ENCODE measurements at places on chromosomes 13 and 19.

- DNase-seq: no peak
Observed at GRCh38 chr13:98401934-98402333, 175.0 kb downstream of the STK24 start.

GRCh38 chr13:100875392-100876043, 200.9 kb upstream of the TMTC4 start:
- DNase-seq: no peak

- DNase-seq: no peak
Observed at GRCh38 chr13:45206340-45206739, 5.5 kb upstream of the KCTD4 start.

- DNase-seq: no peak
Observed at GRCh38 chr13:96795670-96796069, 198.6 kb downstream of the OXGR1 start.

GRCh38 chr19:21454901-21455300, 50.5 kb upstream of the ZNF429 start:
- no peak for DNase-seq

- DNase-seq: peak; percentile 62
Observed at GRCh38 chr19:10431943-10432735, 11.8 kb downstream of the PDE4A start.

GRCh38 chr13:76868371-76868770, 17.8 kb downstream of the KCTD12 start:
- DNase-seq: no peak

DNA sequence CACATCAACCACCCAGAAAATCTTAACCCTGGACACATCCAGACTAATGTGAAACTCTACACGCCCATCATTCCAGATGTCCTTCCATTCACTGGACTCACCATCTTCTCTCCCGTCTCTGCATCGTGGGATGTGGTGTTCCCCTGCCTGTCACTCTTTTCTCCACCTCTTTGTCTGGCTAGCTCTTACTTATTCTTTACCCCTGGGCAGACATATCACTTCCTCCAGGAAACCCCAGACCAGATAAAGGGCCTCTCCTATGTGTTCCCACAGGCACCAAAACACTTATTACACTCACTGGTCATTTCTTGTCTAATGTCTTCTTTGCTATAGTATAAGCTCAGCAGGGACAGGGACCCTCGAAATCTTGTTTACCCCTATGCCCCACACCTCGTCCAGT, 109.3 kb upstream of the IPO5 start:
- DNase-seq: no peak

GRCh38 chr19:47391510-47392223, 27.7 kb downstream of the MEIS3 start:
- peak; percentile 66 for DNase-seq

DNA sequence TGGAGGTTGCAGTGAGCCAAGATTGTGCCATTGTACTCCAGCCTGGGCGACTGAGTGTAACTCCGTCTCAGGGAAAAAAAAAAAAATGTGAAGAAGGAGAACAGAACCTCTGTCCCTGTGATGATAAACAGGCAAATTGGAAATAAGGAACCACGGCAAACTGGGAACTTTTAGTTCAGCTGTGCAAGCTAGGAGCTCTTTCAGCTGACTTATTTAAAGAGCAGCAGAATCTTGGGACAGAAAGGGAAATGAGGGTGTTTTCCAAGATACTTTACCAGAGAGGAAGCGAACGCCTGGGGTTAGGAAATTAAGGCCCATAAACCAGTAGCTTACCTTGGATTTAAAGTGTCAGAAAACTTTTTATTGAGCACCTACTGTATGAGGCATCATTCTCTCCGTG, 3.0 kb upstream of the UPF1 start:
- DNase-seq: no peak

- DNase-seq: no peak
Observed at GRCh38 chr19:58394821-58395219, 636 bp upstream of the RNF225 start.

DNA sequence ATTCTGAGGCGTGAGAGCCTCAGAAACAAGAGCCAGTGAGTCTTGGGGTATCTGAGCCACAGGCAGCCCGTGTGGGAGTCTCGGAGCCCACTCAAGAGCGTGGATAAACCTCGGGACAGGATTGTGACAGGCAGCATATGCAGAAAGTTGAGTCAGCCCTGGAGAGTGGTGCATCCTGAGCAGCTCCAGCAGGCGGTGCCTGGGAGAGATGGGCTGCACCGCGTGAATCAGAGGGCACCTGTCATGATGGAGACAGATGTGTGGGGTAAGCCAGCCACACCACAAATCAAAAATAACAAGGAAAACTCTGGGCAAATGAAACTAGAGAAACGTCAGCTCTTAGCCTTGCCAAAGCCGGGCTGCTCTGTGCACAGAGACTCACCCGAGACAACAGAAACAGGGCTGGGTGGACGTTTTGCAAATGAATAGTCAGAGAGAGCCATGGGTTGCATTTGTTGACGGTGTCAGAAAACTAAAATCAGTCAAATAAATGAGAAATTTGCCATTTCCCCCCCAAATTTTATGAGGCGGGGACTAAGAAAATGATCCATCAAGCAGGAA, 30.0 kb upstream of the POP4 start:
- DNase-seq: no peak

- DNase-seq: no peak
Observed at GRCh38 chr13:23687614-23688013, 117.4 kb downstream of the TNFRSF19 start.

DNA sequence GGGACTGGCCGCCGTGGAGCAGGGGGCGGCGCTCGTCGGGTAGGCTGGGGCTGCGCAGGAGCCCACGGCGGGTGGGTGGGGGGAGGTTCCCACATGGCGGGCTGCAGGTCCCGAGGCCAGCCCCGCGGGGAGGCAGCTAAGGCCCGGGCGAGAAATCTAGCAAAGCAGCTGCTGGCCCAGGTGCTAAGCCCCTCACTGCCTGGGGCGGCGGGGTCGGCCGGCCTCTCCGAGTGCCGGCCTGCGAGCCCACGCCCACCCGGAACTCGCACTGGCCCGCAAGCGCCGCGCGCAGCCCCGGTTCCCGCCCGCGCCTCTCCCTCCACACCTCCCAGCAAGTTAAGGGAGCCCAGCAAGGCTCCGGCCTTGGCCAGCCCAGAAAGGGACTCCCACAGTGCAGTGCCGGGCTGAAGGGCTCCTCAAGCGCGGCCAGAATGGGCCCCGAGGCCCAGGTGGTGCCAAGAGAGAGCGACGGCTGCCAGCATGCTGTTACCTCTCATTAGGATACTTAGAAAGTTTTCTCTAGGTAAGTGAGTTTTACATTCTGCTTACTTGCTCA, 1463.5 kb upstream of the MIR17HG start:
- no peak for DNase-seq

DNA sequence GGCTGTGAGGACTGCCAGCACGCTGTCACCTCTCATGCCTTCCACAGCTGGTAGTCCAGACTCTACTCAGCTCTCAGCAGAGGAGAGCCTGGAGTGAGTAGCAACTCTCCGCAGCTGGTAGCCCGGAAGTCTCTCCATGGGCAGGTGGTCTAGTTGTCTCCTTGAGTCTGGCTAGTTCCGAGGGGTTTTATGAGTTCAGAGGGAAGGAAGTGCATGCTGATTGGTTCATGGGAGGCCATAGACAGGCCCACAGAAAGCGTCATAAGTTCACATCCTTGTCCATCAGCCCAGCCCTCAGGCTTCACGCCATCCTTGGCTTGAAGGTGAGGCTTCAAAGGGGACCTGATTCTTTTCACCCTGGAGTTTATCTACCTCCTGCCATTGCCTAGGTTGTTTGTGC, 2662.4 kb upstream of the PCDH20 start:
- no peak for DNase-seq

- no peak for DNase-seq
Observed at GRCh38 chr13:110651726-110652230, 36.4 kb downstream of the NAXD start.

- DNase-seq: no peak
Observed at GRCh38 chr13:49521224-49521623, 25.5 kb downstream of the PHF11 start.

DNA sequence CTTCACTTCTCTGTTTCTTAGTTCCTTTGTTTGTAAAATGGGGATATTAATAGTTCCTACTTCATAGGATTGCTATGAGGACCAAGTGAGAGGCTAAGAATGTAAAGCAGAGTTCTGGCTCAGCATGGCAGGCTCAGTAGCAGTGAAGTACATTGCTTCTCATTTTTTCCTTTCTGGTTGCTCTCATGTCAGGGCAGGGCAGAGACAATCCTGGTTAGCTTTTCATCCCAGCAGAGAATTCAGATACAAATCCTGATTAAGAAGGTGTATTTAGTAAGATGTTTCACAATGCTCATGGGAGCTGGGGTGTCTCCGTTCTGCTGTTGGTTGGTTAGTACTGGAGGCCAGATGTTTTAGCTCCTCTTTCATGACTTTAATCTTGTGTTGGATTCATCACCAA, 42.9 kb downstream of the WASF3 start:
- no peak for DNase-seq

DNA sequence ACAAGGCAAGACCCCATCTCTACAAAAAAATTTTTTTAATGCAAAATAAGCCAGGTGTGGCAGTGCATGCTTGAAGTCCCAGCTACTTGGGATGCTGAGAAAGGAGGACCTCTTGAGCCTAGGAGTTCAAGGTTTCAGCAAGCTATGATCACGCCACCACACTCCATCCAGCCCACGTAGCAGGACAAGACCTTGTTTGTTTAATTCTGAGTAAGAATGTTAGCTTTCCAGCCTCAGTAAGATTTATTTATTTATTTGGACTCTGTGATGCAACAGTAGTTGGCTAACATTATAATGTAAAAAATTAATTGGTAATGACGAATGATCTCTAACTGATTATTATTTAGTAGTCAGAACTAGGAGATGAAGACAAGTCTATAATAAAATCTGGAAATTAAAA, 23.3 kb downstream of the N4BP2L2 start:
- DNase-seq: no peak

DNA sequence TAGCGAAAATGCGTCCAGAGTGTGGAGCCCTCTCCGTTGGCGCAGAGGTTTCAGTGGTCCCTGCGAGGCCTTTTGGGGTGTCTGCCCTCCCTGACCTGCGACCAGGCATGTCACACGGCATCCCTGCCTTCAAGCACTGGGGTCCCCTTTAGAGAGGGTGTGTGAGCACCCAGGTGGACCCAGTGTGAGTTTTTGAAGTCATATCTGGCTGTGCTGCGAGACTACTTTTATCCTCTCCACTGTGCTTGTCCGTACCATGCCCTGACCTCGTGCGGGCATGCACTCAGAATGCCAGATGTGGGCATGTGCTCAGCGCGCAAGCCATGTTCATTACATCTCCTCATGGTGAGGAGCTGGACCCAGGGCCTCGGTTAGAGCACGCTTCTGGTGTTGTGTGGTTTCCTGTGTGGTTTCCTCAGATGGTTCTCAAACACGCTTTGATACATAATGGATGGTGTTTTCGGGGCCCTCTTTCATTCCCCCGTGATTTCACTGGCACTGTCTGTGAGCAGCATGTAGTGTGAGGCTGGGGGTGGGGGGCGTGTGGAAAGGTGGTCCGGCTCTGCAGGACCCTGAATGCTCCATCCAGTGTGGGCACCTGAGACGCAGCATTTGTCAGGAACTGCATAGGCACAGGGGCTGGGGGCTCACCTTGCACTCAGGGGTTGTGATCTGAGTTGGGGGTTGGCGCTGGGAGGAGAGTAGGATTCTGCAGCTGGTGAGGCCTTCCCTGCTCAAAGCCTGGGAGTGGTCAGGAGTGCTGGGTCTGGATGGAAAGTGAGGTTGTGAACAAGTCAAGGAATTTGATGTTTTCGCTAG, 2.3 kb downstream of the TFDP1 start:
- DNase-seq: no peak

DNA sequence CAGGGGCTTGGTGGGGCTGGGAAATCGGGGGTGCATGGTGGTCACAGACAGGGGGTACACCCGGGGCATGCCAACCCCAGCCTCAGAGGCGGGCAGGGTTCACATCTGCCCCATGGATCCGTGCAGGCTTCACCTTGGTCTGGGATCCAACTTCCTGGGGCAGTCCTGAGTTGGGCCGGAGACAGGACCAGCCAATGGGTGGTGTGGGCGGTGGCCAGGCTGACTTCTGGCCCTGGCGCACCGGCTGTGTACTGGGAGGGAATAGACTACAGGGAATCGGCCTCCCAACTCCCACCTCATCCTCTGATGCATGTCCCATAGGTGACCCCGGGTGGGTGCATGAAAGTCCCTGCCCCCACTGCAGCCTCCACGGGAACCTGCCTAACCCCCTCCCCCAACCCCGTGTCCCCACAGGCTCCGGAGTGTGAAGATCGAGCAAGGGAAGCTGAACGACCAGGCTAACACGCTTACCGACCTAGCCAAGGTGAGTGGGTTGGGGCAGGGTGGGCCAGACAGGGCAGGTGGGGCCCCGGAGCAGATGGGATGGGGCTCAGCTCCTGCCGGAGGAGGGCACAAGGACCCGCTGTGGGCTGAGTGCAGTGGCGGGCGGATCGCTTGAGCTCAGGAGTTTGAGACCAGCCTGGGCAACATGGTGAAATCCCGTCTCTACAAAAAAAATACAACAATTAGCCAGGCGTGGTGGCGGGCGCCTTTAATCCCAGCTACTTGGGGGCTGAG, 14.7 kb upstream of the ARRDC2 start:
- DNase-seq: no peak

- no peak for DNase-seq
Observed at GRCh38 chr13:53298396-53298795, 269.8 kb downstream of the OLFM4 start.

DNA sequence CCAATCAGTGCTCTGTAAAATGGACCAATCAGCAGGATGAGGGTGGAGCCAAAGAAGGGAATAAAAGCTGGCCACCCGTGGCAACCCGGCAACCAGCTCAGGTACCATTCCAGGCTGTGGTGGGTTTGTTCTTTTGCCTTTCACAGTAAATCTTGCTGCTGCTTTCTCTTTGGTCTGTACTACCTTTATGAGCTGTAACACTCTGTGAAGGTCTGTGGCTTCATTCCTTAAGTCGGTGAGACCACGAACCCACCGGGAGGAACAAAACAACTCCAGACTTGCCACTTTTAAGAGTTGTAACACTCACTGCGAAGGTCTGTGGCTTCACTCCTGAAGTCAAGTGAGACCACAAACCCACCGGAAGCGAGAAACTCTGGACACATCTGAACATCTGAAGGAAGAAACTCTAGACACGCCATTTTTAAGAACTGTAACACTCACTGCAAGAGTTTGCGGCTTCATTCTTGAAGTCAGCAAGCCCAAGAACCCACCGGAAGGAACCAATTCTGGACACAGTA, 16.5 kb upstream of the SPACA6 start:
- peak; percentile 19 for DNase-seq

DNA sequence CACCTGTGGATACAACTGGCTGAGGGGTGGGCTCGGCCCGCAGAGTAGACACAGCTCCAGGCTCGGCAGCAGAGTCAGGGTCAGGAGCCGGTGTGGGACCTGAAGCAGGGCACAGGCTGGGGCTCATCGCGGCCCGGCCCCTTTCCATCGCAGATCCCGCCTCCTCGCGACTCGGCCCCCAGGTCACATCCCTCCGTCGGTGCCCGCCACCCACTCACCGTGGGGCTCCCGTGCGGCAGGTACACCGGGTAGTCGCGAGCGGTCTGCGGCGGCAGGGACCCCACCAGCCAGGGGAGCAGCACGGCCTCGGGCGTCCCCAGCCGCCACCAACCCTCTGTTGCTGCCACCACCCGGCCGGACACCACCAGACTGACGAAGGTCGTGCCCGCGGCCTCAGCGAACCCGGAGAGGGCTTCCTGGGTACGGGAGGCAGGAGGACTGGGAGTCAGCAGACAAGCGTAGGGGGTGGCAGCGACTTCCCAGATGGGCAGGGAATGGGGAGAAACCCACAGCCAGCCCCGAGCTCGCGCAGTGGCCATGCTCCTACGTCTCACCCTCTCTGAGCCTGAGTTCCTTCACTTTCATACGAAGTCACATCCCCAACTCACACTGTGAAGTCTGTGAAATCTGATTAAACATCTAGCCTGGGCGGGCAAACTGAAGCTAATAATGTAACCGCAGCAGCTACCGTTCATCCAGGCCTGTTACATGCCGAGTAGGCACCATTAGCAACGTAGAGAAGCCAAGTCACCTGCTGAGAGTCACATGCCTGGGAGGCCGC, 3.7 kb downstream of the FUZ start:
- peak; percentile 49 for DNase-seq
